Kasumi-1 (cell line): ENCODE measurements at places on chromosomes 3 and 15.

DNA sequence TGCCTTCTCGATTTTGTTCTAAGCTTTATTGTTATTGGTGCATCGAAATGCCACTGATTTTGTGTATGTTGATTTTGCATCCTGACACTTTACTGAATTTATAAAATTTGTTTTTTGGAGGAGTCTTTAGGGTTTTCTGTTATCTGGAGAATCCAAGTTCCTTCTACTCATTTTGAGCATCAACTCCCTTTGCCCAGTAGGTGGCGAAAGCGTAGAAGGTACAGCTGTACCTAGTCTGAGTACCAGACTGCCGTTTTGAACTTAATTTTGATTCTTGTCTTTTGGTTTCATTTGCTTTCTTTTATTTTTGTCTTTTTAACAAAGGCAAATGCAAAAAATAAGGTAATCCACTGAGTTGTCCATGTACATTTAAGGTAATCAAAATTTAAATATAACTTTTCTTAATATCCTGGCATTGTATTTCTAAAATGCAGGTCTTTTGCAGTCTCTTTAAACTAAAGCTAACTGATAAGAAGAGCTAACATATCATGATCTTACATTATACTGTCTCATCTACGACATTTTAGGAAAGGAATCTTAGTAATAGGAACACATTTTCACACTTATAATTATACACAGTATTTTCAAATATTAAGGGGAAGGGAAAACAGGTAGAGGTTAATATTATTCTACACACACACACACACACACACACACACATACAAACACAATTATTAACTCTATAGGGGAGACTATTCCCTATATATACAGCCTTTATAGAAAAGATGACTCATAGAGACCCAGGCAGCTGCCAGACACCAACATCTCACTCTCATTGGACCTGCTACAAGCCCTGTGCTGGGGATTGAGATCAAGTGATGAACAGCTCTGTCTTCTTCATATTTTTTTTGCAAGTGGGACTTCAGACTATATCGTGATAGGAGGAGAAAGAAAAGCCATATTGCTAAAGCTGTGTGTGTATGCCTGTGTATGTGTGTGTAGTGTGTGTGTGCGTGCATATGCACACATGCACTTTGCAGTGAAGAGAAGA is 71.8 kb downstream of the SYNPR start:
- peak; percentile 73 for DNase-seq

- DNase-seq = no peak
These were observed 3.1 kb upstream of the INAFM2 start for GRCh38 chr15:40320409-40320808.

DNA sequence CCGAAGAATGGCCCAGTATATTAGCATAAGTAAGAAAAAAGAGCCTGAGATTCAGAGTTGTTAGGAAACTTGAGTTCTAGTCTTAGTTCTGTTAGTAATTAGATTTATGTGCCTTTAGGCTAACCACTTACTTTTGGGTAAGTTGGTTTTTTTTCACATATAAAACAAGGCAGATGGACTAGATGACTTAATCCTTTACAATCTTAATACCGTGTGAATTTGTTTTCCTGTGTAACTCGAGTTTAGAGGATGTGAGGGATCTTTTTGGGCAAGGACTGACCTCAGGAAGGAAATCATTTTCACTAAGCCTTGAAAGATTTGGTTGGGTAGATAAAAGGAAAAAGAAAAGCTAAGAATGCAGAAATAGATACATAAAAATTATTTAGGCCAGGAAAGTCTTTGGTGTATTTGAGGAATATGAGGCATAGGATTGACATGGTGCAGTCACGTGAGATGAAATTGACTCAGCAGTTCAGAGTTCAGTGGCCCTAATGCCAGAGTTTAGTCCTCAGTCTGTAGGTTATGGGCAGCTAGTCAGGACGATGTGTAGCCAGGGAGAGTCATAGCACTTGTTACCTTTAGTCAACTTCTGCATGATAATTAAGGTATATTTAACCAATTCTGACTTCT is 34.6 kb downstream of the PAK2 start:
- no peak for DNase-seq

GRCh38 chr3:6125520-6125919 is 735.4 kb upstream of the GRM7 start:
- DNase-seq = no peak

GRCh38 chr3:57692396-57693147 is at the start of gene DENND6A:
Gene DENND6A (minus strand): TSS chr3:57693077. CDS start chr3:57693018, 59 bp downstream.
- peak; percentile 78 for DNase-seq

- DNase-seq = no peak
These were observed 311.9 kb downstream of the EDEM1 start for GRCh38 chr3:5499404-5499803.

DNA sequence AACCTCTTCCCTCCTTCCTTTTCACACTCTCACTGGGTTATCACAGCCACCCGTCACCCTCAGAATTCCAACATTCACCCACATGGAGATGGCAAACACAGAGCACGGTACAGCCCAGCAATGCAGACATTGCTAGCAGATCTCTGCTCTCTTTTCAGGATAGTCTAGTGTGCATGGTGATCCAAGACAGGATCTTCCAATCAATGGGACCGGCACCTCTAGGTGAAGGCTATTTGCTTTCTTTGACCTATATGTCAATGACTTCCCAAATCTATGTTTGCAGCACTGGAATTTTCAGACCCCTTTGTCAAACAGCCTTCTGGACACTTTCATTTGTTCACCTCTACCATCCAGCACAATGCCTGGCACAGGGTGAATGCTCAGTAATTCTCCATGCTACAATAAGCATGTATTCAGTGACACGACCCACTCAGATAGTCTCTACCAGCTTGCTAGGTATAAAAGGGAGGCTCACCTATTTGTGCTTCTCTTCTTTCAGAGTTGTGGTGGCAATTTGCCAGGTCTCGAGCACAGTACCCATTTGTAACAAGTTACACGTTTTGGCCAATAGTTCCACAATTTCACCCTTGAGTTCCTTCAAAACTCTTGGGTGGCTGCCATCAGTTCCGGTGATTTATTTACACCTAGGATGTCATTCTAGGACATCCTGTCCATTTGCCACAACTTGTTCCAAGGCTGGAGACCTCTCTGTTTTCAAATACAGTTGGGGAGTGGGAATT is 279.1 kb upstream of the ICE2 start:
- DNase-seq = no peak

- DNase-seq = no peak
These were observed 338.2 kb upstream of the THRB start for GRCh38 chr3:24832891-24833290.

DNA sequence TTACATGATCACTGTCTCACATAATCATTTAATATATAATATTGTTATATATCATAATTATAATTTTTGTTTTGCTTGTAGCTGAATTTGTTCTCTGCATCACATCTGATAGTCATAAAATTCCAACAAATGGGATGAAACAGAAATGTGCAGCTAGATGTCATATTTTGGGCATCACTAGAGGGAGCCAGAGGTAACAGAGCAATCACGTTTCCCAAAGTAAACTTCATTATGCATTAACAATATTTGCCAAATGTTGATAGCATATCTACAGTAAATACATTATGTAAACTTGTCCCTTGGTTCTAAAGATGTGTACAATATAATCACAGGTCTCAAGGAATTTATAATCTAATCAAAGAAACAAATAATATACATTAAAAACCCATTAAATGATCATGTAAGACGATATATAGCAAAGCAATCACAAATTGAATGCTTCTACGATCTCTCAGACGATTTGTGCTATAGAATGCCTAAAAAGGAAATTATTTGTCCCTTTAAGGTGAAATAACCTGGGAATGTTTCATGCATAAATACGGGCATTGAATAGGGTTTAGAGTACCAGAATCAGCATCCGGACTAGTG is 234.2 kb upstream of the MCTP2 start:
- peak; percentile 47 for DNase-seq

GRCh38 chr15:41621200-41622193 is 38.7 kb upstream of the MGA start:
- peak; percentile 74 for DNase-seq

- no peak for DNase-seq
These were observed 23.4 kb downstream of the SLC9A9 start for GRCh38 chr3:143824735-143825385.

GRCh38 chr3:120072867-120073525 is 21.3 kb downstream of the GSK3B start:
- DNase-seq = no peak

- peak; percentile 3 for DNase-seq
These were observed 98.6 kb downstream of the MECOM start for GRCh38 chr3:169564883-169565282.

- DNase-seq = no peak
These were observed 39.6 kb downstream of the TRIM69 start for GRCh38 chr15:44775953-44776352.

DNA sequence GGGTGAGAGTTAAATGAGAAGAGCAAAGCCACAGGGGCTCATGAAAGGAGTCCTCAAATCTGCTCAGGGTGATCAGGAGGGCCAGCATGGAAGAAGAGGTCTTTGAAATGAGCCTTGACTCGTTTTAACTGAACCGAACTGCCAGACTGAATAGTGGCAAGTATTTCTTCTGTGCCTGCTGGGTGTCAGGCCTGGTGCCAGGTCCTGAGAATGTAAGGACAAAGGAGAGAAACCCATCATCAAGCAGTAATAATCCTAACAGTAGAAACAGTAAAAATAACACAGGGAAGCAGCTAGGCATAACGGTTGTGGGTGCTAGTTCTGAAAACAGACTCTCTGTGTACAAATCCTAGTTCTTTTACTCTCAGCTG is 40.4 kb upstream of the SMAD3 start:
- peak; percentile 21 for DNase-seq

- no peak for DNase-seq
These were observed 24.0 kb upstream of the SPTSSB start for GRCh38 chr3:161395115-161396012.

DNA sequence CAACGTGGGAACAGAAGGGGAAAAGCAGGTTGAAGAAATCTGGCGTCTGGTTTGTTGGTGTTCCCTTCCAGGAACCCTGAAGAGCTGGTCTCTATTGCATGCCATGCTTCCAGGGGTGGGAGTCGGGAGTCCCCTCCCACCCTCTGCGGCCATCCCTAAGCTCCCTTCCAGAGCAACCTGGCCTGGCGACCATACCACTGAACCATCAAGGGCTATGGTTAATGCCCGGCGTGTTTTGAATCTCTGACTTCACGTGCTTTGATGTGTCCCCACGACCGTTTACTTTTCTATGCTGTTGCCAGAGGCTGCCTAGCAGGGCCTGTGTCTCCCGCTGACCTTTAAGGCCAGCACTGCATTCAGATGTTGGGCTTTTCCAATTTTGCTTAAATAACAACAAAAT is 696 bp upstream of the SNRK start:
- DNase-seq = no peak

DNA sequence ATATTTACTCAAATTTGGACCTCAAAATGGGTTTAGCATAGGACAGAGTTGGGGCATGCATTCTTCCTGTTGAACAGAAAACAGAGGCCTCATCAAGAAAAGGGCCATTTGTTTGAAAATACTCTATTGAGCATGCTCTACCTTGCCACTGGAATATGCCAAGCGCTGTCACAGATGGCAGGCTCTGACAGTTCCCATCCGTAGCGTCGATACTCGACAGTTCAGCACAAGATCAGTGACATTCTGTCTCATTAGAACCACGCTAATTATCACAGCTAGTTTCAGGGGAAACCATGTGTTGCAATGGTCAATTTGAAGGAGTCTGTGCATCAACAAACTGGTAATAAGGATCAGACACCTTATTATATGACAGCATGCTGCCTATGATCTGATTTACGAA is 54.5 kb downstream of the SATB1 start:
- DNase-seq = no peak

DNA sequence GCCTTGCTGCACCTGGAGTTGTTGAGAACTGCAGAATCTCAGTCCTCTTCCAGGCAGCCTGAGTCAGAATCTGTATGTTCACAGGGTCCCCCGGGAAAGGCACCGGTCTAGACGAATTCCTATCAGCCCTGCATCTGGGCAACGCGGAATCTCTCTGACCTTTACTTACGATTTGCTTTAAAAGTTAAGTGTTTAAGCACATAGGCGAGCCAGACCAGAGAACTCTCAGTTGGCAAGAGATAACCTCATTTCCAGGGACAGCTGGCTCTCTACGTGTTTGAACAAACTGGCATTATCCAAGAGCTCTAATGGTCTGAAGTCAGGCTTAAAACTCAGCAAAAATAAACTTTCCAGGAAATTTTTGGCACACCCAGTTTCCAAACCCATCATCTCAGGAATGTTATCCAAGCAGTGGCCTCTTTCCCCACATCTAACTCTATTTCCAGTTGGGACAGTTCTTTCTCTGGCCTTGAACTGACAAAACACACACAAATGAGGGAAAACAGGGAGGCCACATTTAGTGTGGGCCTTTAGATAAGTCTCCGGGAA is 53.4 kb downstream of the HES1 start:
- DNase-seq = no peak

DNA sequence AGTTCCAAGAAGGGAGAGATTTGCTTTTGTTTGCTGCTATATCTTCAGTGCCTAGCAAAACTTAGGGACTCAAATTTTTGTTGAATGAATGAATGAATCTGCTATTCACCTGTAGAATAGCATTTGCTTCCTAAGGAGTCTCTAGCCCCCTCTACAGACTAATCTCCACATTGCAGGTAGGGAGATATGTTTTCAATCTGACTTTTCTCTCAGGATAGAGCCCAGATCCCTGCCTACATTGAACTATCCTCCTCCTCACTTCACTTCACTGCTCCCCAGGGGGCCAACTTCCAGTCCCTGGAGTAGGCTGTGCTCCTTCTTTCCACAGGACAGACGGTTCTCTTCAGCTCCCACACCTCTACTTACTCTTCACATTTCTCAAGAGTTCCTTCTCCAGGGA is 81.9 kb upstream of the PTX3 start:
- no peak for DNase-seq

DNA sequence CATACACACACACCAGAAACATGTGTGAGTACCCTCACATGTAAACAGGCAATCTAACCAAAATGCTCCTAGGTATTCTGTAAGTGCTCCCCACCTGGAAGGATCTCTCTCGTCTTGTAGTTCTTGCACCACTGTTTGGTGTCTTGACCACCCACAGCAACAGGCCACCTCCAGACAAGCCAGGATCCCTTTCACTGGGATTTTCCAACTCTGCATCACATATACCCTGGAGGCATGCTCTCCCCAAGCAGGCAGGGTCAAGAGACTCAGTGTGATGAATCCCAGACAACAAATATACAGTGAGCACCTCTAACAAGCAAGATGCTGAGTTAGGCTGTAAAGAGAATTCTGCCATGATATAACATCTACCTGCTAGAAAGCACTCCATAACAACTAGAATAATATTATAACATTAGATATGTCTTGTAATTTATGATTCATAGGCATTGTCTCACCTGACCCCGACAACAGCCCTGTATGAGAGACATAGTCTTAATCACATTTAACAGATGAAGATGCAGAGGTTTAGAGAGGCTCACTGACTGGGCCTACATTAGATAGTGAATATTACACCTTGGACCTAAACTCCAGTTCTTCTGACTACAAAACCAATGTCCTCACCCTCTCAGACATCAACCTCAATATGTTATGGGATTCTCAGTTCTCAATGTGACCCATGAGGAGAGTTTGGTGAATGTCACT is 76.5 kb upstream of the BCL6 start:
- DNase-seq = no peak

- no peak for DNase-seq
These were observed 16.9 kb downstream of the ASTE1 start for GRCh38 chr3:131009698-131010097.
